ENCODE measurements at places on chromosomes 1 and 21. TPM values are rescaled to one million over a fixed set of nuclear protein-coding genes. Genes with fewer than 3 reads are reported as not detected.

The ID3 gene
- total RNA-seq: 396 TPM

The NOS1AP gene
- total RNA-seq: 0.43 TPM

The RHBG gene
- not detected for total RNA-seq

The IGSF3 gene
- 17.9 TPM for total RNA-seq

The SLFNL1 gene
- not detected for total RNA-seq

The IFFO2 gene
- 11.2 TPM for total RNA-seq

The TNFRSF14 gene
- total RNA-seq: 0.22 TPM

The TBX15 gene
- 0.08 TPM for total RNA-seq

The TNFRSF18 gene
- total RNA-seq: not detected

The SLC41A1 gene
- total RNA-seq: 22.7 TPM

The MCOLN2 gene
- total RNA-seq: 2.7 TPM

The TNNI3K gene
- not detected for total RNA-seq

The GCSAML gene
- not detected for total RNA-seq

The PRDM16 gene
- 0.08 TPM for total RNA-seq

The NR5A2 gene
- total RNA-seq: 8.4 TPM

The FMO5 gene
- 0.27 TPM for total RNA-seq

The KCNT2 gene
- total RNA-seq: not detected

The MIXL1 gene
- total RNA-seq: 0.24 TPM

The PM20D1 gene
- total RNA-seq: not detected

The FTCD gene
- 0.05 TPM for total RNA-seq

The RORC gene
- total RNA-seq: not detected

The OR10J1 gene
- total RNA-seq: not detected

The LCK gene
- not detected for total RNA-seq

Data from A549 treated with CpdA at 1 μM for 4 hours (cell line).